ENCODE measurements at places on chromosomes 12 and 14.

DNA sequence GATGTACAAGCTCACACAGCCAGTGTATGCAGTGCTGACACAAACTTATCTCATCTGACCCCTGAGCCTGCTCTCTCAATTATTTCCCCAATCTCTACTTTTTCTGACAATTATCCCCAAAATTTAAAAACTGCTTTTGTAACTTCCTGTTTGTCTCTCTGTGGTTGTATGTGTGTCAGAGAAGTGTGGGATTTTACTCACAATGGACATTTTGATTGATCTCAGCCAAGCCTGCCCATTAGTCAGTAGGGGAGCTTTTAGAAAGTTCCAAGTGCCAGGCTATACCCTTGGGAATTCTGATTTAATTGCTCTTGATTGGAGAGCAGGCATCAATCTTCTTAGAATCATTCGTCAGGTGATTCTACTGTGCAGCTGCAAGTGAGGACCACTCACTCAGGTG, 64.9 kb upstream of the LMNTD1 start:
- DNase-seq: no peak

GRCh38 chr12:42156232-42156631, 11.6 kb upstream of the GXYLT1 start:
- no peak for DNase-seq

DNA sequence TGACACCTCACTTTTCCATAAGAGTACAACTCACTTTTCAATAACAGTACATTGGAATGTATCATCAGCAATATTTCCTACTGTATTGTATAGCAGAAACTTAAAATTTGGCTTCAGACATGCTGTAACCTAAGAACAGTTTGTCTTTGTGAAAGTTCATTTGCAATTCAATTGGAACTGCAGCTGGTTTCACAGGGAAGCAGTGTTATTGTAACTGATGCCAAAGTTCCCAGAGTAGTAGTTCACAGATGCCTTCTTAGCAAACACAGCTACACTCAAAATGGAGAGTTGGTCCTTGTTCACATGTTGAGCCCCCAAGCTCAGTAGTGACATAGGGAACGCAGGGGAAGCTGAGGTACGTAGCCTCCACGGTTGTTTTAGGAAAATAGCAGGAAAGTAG, 23.3 kb downstream of the PPP1R36 start:
- no peak for DNase-seq

DNA sequence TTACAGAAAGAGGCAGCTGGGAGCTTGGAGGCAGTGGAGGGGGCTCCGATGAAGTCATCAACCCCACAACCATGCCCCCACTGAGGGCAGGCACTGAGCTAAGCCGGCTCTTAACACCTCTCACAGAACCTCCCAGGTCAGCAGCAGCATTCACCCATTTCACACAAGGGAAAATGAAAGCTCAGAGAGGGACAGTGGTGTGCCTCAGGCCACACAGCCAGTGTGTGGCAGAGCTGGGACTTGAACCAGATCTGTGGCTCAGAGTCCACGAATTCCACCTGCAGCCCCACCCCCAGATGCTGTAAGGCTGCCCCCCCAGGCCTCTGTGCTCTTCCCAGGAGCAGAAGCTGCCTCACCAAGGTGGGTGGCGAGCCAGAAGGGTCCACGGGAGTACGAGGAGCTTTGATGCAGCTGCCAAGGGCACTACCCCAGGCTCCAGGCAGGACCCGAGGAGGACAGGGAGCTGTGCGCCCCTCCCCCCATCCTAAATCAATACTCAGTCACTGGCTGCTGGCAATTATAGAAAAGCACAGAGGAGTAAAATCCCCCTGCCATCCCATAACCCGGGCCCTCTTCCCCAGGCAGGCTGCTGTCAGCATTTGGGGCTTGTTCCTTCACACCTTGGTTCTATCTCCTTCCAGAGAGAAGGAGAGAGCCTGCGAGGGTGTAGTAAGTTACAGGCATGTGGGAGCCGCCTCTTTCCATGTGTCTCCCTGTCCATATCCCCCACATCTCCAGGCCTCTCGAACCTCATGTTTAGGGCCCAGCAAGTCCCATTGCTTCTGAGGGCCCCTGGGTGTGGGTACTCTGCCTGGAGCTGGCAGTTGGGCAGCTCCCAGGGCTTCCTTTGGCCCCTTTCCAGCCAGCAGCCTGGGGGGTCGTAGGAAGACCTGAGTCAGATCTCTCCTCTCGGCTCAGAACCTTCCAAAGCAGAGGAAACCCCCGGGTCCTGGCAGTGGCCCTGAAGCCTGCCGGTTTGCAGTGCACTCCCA, 47.6 kb downstream of the FAM222A start:
- DNase-seq: no peak

GRCh38 chr14:70891737-70892136, 15.5 kb upstream of the PCNX1 start:
- no peak for DNase-seq

DNA sequence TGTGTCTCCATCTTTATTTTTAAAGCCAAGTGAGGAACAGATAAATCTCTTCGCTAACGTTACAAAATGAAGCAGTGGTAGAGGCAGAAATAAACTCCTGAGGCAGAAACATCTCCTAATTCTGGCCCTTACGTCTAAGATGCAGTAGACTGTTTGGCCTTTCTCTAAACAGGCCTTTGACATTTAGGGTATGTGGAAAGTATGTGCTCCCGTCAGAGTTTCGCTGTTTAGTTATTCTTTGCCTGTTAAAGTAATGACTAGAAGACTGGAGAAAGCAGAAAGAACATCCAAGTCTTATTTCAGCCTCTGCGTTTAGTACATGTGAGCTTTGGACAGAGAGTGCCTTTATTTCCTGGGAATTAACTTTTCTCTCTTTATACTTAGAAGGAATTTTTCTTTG, 216.6 kb downstream of the RAD51B start:
- DNase-seq: no peak

DNA sequence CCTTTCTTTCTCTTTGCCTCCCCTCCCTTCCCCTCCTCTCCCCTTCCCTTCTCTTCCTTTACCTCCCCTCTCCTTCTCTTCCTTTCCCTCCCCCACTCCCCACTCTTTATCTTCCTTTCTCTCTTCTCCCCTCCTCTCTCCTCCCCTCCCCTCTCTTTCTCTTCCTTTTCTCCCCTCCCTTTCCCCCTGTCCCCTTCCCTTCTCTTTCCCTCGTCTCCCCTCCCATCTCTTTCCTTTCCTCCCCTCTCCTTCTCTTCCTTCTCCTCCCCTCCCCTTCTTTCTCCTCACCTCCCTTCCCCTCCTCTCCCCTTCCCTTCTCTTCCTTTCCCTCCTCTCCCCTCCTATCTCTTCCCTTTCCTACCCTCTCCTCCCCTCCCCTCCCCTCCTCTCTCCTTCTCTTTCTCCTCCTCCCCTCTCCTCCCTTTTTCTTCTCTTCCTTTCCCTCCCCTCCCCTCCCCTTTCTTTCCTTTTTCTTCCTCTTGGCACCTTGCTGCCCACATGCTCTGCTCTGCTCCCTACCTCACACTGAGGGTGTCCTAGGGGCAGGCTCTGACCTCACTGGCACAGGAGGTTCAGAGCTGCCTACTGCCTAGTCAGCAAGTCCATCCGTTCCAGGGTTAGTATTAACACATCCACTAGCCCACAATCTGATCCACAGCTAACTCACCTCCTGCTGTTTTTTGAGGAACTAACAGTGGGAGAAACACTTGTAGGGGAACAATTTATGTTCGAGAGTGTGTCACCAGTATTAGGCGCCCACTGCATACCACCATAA, 101.0 kb downstream of the NUAK1 start:
- DNase-seq: no peak

GRCh38 chr12:124402248-124403066, 107.6 kb downstream of the RFLNA start:
- DNase-seq: no peak

GRCh38 chr14:70653662-70654061, 11.9 kb downstream of the TTC9 start:
- DNase-seq: no peak

GRCh38 chr12:102948941-102949352, 8.5 kb upstream of the ASCL1 start:
- peak; percentile 37 for DNase-seq

GRCh38 chr12:121839993-121840761, 18.5 kb downstream of the HPD start:
- DNase-seq: no peak

DNA sequence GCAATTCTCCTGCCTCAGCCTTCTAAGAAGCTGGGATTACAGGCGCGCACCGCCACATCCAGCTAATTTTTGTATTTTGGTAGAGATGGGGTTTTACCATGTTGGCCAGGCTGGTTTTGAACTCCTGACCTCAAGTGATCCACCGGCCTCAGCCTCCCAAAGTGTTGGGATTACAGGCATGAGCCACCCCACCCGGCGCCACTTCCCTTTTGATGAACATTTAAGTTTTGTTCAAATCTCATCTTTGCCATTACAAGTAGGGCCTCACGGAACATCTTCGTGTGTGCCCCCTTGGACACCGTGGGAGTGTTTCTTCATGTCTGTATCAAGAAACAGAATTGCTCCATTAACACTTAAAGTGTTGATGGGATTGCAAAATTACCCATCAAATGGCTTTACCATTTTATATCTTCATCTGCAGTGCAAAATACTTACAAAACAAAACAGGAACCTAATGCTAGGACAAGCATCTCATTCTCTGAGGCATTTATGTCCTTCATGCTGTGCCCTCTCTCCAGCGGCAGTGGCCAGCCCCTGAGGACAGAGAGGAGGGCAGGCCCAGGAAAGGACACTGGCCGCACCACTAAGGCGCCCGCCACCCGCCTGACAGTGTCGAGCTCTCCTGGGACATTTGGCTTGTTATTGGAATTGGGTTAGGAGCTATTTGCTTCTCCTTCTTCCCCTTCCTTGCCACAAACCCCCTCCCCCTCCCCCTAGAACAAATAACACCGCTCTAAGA, 61.7 kb downstream of the RFX4 start:
- DNase-seq: no peak

GRCh38 chr12:129052373-129052772, 199.1 kb downstream of the GLT1D1 start:
- DNase-seq: no peak

DNA sequence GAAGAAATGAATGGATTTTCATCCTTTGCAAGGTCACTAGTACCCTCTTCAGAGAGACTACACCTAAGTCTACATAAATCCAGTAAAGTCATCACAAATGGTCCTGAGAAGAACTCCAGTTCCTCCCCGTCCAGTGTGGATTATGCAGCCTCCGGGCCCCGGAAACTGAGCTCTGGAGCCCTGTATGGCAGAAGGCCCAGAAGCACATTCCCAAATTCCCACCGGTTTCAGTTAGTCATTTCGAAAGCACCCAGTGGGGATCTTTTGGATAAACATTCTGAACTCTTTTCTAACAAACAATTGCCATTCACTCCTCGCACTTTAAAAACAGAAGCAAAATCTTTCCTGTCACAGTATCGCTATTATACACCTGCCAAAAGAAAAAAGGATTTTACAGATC, 40.8 kb downstream of the SPATA7 start:
- peak; percentile 29 for DNase-seq

GRCh38 chr14:78614593-78614992, 444.4 kb downstream of the NRXN3 start:
- no peak for DNase-seq

GRCh38 chr12:19869413-19869812, 430.1 kb downstream of the AEBP2 start:
- DNase-seq: no peak

DNA sequence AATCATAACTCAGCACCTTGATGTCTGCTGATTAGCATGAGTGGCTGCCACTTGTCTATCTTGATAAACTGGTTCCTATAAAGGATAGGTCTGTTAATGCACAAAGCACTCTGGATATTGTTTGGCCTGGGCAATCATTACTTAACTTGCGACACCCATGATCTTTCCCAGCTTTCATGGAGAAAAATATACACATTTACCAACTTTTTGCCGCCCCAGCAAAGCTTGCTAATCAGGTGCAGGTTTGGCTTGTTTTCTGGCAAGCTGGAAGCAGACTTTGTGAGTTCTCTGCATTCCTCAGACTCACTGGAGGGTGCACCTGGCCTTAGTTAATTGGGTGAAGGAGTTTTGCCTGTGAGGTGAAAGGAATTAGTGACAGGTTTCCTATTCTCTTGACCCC, 1126.4 kb upstream of the FLRT2 start:
- no peak for DNase-seq

- DNase-seq: peak; percentile 68
Observed at GRCh38 chr12:108950991-108951739, 69.7 kb downstream of the SVOP start.

DNA sequence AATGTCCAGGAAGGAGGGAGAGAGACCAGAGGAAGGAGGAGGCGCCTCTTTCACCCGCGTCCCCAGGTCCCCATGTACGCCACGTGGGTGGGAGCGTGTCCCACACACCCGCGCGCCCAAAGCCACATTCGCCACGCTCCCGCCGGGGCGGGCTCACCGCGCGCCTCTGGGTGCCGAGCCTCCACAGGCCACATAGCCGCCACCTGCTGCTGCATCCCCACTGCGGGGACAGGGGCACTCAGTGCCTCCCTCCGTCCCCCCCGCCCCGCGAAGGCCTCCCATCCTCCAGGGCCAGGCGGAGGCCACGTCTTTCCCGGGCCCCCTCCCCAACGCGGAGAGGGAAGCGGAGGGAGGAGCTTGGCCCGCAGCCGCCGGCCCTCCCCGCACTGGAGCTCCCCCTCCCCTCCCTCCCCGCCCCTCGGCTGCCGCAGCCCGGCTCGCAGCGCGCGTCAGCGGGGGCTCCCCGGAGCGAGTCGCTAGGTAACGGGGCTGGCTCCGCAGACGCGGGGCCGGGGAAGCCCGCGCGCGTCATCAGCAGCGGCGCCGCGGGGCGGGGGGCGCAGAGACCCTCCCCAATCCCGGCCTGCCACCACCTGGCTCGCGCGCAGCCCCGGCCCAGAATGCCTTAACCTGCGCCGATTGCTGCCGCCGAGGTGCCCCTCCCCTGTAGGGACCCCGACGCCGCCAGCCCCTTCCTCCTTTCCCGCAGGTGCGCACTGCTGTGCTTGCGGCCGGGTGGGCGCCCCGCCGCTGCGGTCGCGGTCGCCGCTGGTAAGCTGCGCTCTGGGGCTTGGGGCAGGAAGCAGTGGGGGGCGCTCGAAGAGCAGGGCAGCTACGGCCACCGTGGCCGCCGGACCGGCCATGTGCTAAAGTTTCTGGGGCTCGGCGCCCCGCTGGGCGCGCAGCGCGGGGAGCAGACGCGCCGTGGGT, 536 bp upstream of the TUNAR start:
- DNase-seq: no peak
